ENCODE measurements at places on chromosomes 4 and X. TPM values are rescaled to one million over a fixed set of nuclear protein-coding genes. Genes with fewer than 3 reads are reported as not detected.

- DNase-seq = peak; percentile 12
Observed at GRCh38 chr4:46506876-46507275, 116.9 kb upstream of the GABRA2 start.

GRCh38 chr4:23365086-23365485 lies 524.8 kb downstream of the PPARGC1A start:
- no peak for DNase-seq

DNA sequence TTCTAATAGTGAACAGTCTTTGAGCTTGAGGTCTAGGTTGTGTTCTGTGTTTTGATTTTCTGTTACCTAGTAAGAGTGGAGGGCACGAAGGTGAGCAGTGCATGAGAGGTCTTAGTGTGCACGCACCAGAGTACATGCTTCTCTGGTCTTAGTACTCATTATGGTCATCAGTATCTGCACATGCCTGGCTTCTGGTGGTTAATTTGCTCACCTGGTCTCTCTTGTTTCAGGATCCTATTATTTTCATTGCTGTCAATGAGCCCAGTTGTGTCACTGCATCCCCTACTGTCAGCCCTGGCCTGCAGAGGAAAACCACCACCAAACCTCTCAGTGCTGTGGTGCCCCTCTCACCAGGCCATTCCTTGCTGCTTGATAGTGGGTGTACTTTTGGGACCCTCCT lies 54.8 kb downstream of the NSUN7 start:
- no peak for DNase-seq

DNA sequence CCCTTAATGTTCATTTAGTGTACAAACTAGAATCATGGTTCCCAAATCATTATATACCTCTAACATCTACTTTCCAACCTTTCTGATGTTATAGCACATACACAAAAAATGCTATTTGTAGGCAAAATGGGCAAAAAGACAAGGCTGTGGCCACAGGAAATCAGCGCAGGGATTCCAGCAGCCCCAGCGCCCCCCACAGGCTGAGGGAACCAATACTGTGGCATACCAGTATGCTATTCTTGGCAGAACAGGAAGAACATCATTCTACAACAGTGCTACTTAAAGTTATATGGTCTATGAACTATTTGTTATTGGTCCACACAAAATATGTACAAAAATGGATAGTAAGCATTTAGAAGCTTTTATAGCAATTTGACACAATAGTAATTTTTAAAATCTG lies 25.3 kb downstream of the STEEP1 start:
- no peak for DNase-seq

GRCh38 chr4:74188912-74189311 lies 31.0 kb downstream of the MTHFD2L start:
- no peak for DNase-seq

GRCh38 chrX:110748256-110748806 lies 47.3 kb downstream of the CHRDL1 start:
- DNase-seq = no peak

DNA sequence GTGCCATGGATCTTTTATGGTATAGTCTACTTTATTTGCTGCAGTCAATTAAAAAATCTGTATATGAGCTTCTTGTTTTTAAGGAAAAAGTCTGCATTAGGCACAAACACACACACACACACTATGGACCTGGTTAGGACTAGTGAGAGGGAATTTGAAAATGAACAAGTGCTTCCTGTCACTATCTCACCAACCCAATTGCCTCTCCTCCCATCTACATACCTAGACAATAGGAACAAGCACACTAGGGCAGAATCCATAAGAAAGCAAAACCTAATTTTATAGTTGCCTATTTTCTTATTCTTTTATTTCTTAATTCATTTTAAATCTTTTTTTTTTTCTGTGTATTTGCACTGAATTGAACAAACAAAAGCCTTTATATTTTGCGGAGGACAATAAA lies 22.7 kb downstream of the PALLD start:
- DNase-seq = no peak

DNA sequence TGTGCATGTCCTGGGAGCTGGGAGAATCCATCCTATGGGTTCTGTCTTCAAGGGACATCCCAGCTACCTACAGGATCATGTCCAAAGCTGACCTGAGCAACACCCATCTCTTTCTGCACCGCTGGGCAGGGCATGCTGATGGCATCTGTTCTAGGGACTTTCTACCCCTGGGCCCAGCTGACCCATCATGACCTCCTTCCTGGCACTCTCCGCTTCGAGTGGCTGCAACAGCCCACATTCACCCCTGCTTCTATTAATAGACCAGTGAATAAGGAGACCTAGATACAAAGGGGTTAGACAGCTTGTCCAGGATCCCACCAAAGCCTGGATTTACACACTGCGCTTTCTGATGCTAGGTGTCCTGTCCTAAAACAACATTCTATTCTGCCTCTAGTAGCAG lies 44.6 kb upstream of the GPR173 start:
- DNase-seq = no peak

DNA sequence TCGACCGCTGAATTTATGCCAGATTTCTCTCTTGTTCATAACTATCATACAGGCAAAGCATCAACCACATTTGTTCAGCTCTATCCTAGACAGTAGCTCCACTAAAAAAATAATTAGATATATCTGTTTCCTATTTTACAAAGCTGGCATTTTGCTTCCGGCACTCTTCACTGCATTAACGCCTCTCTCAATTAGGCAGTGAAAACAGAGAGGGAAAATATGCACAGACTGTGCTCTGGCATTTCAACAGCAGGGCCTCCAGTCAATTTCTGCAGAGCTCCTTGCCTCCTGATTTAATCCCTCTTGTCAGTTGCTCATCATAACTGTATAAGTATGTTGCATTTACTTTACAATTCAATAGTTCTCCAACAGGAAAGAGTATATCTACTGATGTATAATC lies 666.9 kb upstream of the INTU start:
- no peak for DNase-seq

- no peak for DNase-seq
Observed at GRCh38 chr4:60327651-60328050, 872.5 kb upstream of the ADGRL3 start.

GRCh38 chr4:176533159-176533558 lies 213.4 kb downstream of the SPCS3 start:
- no peak for DNase-seq

DNA sequence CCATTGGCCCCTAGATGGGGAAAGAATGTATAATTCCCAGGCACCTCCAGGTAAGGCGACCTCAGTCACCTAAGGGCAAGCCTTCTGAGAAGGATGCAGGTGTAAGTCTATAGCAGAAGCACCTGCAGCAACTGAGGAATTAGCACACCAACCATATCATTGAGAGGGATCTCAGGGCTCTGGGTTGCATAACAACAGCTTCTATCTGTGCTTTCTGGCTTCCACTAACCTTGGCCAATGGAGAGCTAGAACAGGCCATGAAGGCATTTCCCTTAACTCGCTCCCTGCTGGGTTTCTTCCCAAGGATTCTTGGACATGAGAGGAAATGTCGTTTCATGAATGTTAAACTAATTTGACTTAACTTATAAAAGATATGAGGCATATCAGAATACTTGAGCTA lies 177.8 kb upstream of the GK2 start:
- DNase-seq = no peak

GRCh38 chrX:69022430-69022829 lies 142.8 kb downstream of the PJA1 start:
- no peak for DNase-seq

GRCh38 chrX:53711436-53711835 lies 24.9 kb upstream of the HUWE1 start:
- DNase-seq = no peak

- no peak for DNase-seq
Observed at GRCh38 chrX:111090458-111090857, 5.5 kb upstream of the PAK3 start.

GRCh38 chrX:24961809-24962208 lies 54.0 kb downstream of the ARX start:
- no peak for DNase-seq

DNA sequence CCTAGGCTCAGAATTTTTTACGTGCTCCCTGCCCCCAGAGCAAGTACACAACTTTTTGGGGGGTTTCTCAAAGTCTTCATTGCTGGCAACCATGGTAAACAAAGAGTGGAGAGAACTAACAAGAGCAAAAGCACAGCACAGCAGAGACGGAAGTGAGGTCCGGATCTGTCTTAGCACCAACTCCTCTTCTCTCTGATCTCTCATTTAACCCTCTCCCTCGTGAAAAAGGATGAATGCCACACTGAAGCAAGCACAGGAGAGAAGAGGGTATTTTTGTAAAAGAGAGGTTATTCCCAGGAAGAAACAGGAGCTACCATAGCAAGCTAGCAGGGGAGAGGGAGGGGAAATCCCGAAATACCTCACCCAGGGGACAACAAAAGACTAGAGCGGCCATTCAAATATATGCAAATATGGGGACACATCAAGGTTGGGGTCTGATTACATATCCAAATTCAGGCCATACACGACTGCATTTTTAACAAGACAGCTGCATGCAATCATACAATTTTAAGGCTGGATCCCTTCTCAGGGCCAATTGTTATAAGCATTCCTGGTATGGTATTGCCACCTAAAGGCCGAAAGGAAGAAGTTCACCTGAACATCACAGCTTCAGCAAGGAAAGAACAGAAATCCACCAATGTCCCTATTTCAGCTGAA lies 46.6 kb downstream of the CD40LG start:
- peak; percentile 62 for DNase-seq

DNA sequence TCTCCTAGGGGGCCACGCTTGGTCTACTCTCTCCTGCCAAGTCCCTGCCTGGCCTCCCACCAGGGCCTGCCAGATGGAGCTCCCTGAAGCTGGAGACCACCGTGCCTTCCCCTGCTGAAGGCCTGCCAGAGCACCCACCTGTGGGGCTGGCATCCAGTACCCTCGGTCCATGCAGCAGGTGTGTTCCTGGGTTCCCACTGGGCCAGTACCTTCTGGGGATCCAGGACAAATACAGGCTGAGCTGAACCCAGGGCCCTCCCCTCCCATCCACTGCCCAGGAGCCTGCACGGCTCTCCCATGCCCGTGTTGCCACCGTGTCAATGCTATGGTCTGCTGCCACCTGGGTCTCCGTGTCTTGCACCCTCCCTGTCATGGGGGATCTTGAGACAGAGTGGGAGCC lies 68.8 kb downstream of the ABLIM2 start:
- DNase-seq = no peak

GRCh38 chrX:13888284-13888683 lies 71.4 kb upstream of the GPM6B start:
- DNase-seq = no peak

DNA sequence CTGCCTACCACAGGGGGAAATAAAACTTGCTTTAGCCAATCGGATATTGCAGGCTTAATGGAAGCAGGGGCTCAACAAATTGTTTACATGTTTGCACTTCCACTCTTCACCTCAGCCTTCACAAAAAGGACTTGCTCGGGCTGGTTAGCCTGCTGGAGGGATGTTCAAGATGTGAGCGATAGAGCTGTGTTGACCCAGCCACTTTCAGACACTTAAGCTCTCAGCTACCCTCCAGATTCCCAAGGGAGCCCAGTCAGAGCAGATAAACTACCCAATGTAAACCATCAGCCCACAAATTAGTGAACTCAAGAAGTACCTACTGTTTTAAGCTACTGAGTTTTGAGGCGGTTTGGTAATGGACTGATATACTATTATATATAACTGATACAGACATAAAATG lies 508.4 kb upstream of the FTHL17 start:
- DNase-seq = peak; percentile 46

- no peak for DNase-seq
Observed at GRCh38 chr4:10599574-10599973, 85.0 kb downstream of the CLNK start.

DNA sequence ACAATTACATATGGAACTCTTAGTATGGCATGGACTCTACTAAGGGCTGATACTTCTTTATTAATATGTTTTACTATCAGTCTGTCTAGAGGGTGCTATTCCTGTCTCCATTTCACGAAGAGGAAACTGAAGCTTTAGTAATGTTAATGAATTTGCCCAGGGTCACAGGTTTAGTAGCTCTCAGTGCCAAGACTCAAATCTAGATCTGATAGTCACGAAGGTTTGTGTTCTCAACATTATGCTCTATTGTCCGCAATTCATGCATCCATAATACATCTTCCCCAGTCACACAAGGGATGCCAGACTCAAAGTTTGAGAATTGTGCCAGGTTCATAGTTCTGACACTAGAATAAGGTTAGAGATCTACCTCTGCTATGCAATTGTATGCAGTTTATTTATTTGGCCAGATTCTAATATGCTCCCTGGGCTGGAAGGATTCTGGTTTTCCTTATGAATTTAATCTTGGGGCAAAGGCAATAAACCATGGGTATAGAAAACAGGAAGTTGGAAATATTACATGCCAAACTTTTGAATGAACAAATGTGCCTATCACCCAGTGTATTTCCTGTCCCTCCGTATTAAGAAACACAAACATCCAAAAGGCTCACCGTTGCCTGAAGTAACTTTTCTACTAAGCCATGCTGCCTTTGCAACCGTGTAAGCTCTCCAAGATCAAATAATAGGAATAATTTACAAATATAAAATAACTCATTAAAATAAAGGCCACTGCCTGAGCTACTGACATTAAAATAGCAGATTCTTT lies 478.5 kb downstream of the INPP4B start:
- DNase-seq = no peak

DNA sequence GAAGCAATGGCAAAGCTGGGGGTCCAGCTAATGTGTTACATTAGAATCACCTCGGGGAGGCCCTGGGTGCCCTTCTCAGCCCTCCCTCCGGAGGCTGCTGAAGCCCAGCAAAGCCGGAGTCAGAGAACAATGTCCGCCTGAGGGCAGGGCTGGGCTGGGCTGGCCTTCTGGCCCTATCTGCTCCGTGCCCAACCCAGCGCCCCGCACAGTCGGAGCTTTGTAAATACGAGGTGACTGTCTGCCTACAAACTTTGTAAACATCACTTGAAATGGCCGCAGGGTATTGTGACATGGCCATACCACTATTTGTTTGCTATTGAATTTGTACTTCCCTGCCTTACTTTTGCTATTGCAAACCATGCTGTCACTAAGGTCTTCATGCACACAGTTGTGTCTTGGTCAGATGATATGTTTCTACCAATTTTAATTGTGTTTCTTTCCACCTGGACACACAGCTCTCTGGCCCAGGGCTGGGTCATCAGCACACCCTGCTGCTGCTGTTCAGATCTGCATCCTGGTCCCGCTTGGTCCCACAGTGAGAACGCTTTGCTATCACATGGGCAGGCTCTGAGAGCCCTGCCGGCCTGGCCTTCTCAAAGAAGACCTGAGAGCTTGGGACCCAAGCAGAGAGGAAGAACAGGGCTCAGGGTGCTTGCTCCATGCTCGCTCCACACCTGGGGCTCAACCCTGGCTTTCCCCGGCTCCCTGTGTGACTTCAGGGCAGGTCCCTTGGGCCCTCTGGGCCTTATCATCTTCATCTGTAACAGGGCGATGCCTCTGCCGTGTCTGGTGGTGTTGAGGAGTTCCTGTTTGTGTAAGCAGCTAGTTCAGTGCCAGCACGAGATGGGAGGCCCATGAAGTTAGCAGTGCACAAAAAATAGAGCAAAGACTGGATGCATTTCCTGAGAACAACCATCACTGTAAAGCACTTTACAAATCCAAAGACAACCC lies 2.3 kb downstream of the S100P start:
- DNase-seq = no peak

Gene MAGEC1
- polyA plus RNA-seq = not detected

Gene POU4F2
- not detected for polyA plus RNA-seq

Gene DGAT2L6
- polyA plus RNA-seq = not detected

Gene G3BP2
- 33.1 TPM for polyA plus RNA-seq

Gene HTN1
- polyA plus RNA-seq = not detected

Gene TMEM150C
- polyA plus RNA-seq = 0.84 TPM

Gene ADAMTS3
- polyA plus RNA-seq = 0.20 TPM

Gene FAM9C
- polyA plus RNA-seq = not detected

Gene CRMP1
- polyA plus RNA-seq = 1.6 TPM

Gene ETDA
- not detected for polyA plus RNA-seq

Gene MAGED4
- polyA plus RNA-seq = 19.8 TPM
